Activated CD4-positive, alpha-beta T cell treated with anti-CD3 and anti-CD28 coated beads, Interleukin-2, amount 50 U/mL, for 48 hours (primary cell): ENCODE measurements at places on chromosomes 11 and 22.

- DNase-seq, result no peak
These were observed 4.2 kb upstream of the UVRAG start for GRCh38 chr11:75810637-75811390.

- no peak for DNase-seq
These were observed 5.4 kb upstream of the SORL1 start for GRCh38 chr11:121446752-121447156.

GRCh38 chr11:96827164-96827563 lies 437.4 kb downstream of the JRKL start:
- DNase-seq, result no peak

DNA sequence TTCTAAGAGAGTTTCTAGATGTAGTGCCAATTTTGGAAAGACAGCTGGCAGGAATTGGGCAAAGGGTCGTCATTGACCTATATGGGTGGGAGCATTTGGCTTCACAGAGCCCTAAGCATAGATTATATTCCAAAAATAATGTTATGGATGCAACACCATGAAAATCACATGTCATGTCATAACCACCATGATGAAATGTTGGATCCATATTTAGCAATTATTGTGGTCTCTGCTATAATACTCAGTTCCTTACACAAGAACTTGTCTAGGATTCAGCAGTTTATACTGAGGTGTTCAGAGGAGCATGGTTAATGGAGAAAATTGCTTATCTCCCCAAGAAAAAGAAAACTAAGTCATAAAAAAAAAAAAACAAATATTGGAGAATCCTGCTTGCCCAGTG lies 31.6 kb downstream of the NTM start:
- DNase-seq, result no peak

DNA sequence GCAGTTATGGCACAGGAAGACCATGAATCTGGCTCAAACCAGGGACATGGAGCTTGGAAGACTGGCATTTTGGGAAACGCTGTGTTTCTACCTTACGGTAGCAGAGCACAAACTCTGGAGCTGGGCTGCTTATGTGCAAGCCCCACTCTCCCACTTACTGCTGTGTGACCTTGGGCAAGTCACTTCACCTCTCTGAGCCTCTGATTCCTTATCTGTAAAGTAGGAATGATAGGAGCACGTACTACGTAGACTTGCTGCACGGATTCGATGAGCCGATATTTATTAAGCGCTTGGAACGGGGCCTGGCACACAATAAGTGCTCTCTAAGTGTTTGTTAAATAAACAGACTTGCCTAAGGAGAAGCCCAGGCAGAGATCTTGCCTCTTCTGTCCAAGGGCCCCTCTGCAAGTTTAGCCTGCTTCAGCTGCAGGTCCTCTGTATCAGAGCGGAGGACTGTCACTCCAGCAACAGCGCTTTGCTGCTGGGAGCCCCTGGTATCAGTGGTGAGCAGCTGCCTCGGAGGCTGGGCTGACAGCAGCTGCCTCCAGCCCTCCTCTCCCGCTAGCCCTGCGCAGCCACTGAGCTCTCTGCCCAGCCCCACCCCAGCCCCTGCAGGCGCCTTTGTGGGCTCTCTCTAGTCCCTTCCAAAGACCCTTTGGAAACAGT lies 96.9 kb upstream of the ANO1 start:
- no peak for DNase-seq

DNA sequence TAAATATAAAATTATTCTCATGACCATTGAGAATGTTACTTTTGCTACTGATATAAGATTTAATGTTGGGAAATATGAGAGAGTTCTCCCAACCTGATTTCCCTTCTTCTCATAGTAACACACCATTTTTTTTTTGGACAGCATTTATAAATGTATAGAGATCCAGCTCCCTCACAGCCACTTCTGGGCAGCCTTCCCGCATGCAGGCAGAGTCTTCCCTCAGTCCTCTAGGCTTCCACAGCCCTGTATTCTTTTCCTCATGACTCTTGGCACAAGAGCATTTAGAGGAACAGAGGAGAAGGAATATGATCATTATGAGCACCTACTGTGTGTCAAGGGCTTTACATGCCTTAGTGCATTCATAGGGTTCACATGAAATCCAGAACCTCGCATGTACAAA lies 9.0 kb downstream of the DTX4 start:
- no peak for DNase-seq

DNA sequence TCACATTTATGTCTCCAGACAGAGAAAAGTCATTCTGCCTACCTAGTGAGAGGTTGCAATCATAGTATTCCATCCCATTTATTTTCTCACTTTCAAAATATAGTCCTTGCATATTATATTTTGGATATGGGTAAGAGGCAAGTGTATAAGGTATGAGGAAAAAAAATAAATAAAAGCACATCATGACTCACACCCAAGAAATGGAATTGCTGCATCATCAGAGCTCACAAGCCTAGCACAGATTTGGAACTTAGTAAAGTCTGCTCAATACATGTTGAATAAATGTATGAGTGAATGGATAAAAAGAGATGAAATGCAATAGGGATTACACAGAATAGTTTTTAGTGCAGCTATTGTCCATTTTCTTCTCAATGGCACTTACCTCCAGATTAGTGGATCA lies 2.5 kb upstream of the OR51G1 start:
- DNase-seq, result no peak

DNA sequence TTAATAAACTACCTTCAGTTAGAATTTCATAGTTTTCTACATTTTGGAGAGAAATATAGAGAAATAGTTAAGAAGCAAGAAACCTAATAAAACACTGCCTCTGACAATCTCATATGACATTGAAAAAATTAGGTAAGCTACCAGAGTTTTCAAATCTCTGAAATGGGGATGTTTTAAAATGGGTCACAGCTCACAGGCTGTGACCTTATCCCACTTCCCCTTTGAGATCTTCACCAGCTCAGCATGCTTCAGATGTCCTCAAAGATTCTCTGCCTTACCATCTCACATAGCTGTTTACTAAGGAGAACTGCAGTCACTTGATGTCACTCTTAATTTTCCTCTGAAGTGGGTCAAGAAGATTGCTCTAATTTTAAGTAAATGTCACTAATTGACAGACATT lies 717.8 kb downstream of the JRKL start:
- no peak for DNase-seq

DNA sequence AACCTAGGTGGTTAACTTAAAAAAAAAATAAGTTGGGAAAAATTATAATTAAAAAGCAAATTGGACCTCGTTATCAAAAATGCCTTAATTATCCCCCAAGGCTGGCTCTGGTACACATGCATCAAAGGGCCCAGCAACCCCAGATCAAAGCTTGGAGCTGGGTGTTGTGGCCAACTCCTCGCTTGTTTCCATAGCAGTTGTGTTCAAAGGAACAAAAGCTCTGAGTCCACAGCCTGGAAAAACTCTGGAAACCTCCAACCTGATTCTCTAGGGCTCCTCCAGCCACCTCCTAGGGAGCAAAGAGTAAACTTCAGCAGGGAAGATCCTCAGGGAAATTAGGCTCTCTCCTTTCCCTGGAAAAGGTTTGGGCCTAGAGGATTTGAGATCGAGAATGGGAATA lies 149.4 kb downstream of the NXPE2 start:
- no peak for DNase-seq

DNA sequence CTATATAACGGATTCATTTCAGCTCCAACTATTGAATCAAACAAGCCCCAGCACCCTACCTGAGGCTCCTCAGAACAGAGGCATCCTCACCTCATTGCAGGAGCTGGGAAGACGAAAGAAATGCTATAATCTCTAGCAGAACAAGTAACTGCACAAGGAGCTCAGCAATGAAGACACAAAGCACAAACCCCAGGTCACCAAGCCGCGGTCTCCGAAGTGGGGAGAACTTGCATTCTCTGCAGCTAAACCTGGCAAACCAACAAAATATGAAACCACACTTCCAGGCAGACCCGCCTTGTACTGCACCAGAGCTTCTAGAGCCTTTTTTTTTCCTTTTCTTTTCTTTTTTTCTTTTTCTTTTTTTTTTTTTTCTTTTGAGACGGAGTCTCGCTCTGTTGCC lies 21.8 kb upstream of the CD5 start:
- peak; percentile 44 for DNase-seq

GRCh38 chr22:20964090-20964798 lies 2.8 kb upstream of the AIFM3 start:
- no peak for DNase-seq

DNA sequence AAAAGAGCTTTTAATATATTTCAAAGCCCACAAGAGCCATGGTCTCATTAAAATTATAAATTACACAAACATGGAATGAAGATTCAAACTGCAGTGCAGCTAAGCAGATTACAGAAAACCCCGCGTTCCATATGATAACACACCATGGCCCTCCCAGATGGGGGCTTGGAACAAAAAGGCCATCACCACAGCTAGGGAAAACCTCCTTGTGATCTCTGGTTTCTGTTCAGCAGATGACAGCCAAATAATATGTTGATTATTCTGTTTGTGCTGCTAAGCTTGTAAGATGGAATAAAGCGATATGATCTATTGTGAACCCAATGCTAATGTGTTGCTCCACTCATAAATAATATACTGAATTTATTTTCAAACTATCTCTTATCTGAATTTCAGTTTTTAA lies 28.5 kb downstream of the IMMP1L start:
- no peak for DNase-seq

- no peak for DNase-seq
These were observed 61.5 kb downstream of the FAM76B start for GRCh38 chr11:95728094-95728493.

DNA sequence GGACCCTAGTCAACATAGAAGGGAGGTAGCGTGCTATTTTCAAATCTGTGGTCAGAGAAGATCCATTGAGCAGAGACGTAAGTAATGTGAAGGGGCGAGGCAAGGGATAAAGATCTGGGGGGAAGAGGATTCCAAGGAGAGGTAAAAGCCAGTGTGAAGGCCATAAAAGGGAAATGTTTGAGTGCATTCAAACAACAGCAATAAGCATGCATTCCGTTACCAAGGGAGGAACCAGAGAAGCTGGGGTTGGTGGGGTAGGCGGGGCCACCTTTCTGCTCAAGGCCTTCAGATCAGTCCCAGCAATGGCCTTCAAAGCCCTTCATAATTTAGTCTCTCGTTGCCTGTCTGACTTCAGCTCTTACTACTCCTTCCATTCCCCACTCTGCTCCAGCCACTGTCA lies 18.4 kb upstream of the SMPD1 start:
- DNase-seq, result no peak

GRCh38 chr11:58866788-58867187 lies 22.3 kb upstream of the GLYATL2 start:
- no peak for DNase-seq

DNA sequence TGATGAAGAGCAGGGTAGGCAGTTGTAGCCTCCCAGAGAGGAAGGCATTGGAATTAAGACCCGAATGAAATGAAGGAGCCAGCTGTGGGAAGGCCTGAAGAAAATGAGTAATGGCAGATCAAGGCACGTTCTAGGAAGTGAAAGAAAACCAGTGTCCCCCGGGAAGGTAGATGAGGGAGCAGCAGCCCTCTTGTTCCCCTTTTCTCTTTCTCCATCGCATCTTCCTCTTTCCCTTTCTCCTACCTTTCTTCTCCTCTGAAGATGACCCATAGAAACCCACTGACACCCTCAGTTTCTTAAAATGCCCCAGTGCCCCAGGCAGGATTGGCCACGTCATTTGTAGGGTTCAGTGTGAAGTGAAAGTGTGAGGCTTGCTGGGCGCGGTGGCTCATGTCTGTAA lies 172.6 kb upstream of the SEZ6L start:
- DNase-seq, result no peak

DNA sequence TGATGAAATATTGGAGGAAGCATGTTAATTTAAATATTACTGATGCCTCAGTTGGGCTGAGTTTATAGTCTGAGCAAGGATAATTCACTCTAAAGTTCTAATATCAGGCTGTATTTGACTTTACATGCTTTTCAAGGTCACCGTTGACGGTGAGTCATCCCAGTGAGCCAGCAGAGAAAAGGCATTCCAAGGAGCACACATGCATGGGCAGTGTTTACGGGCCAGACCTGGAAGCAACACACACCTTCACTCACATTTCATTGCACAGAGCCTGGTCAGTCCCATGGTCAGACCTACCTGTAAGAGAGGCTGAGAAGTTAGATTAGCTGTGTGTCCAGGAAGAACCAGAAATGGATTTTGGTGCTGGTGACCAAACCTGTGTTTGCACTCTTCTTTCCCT lies 53.5 kb downstream of the COMMD9 start:
- DNase-seq, result no peak
